Muscle of back (tissue), 13 donors: ENCODE measurements at places on chromosomes 6 and 20. TPM values are rescaled to one million over a fixed set of nuclear protein-coding genes. Genes with fewer than 3 reads are reported as not detected.

DNA sequence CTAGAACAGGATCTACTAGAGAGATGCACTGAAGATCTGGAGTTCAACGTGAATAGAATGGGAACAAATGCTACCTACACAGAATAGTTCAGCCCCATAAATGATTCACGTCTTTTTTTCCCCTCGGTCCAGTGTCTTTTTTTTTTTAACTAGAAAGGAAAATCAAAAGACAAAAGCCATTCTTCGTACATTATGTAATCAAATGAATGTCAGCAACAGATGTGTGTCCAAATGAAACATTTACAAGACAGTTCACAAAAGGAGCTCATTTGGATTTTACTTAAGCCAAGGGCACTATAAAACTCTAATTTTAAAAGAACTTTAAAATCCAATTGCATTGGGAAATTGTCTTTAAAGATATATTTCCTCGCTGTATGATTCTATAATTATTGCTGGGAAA, 42.4 kb downstream of the FAM184A start:
- no peak for DNase-seq

DNA sequence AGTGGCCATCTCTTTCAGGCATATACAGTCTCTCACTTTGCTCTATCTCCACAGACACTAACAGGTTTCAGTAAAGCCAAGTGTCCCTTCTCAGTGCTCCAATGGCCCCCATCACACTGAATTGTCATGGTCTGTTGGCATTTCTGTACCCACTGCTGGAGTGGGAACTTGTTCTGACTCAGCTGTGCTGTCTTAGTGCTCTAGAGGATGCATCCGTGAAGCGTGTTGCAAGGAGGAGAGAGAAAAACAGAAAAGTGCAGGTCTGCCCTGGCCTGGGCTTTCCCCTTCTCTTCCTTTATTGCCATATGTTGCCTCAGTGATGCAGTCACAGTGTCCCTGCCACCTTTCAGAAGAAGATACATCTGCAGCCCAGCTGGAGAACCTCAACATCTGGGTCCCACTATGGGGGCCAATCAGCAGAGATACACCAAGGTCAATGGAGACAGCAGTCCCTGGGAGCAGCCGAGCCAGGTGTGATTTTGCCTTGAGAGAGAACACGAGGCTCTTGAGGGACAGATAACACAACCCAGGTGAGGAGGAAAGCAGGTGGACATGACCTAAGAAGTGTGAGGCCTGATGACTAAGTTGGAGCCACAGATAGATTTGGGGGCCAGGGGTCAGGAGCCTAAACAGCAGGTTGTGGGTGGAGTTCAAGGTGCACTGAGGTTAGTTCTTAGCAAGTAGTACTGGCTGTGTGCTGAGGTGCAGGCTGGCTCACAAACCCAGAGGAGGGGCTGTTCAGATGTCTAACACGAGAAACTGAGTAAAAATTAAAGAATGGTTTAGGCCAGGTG, 5.6 kb upstream of the PLCG1 start:
- DNase-seq: no peak

The C6orf58 gene
- not detected for polyA plus RNA-seq

DNA sequence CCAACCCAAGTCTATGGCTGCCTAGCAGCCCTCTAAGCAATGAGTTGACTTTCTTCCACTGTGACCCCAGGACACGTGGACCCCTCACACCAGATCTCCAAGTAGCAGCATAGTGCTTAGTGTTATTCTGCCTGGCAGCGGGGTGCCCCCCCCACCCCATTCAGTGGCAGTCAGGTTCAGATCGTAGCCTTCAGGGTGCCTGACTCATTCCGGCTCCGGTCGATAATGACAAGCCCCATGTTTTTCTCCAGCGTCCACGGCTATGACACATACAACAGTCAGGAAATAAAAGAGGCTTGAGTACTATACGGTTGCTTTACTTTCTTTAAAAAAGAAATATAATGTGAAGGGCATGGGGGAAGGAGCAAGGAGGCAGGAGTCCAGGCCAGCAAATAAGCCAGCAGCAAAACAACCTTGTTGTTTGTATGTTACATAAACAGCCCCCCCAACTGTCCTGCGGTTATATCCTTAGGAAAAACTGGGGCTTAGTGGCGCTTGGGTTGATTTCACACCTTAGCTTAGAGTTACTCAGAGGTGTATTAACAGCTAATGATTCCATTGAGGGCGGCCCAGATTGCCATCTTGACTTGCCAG, 23.1 kb downstream of the GNAS start:
- no peak for DNase-seq

- DNase-seq: no peak
Observed at GRCh38 chr6:122059918-122060317, 339.5 kb upstream of the HSF2 start.

The CGAS gene
- polyA plus RNA-seq: 5.8 TPM

DNA sequence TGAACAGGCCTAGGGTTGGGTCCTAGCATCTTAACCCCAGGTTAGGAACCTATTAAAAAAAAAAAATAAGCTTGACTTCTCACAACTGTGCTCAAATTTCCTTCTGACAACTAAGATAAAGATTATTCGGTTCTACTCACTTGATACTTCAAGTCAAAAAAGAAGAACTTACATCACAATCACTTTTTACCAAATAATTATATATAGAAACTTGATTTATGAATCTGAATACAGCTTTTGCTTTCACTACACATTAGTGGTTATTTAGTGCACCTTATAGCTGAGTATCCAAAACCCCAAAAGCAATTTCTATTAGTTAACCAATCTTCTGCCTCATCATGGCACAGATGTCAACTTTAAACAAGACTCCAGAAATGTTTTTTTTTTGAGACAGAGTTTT, 119.0 kb upstream of the DST start:
- no peak for DNase-seq

The MEI4 gene
- 0.12 TPM for polyA plus RNA-seq

DNA sequence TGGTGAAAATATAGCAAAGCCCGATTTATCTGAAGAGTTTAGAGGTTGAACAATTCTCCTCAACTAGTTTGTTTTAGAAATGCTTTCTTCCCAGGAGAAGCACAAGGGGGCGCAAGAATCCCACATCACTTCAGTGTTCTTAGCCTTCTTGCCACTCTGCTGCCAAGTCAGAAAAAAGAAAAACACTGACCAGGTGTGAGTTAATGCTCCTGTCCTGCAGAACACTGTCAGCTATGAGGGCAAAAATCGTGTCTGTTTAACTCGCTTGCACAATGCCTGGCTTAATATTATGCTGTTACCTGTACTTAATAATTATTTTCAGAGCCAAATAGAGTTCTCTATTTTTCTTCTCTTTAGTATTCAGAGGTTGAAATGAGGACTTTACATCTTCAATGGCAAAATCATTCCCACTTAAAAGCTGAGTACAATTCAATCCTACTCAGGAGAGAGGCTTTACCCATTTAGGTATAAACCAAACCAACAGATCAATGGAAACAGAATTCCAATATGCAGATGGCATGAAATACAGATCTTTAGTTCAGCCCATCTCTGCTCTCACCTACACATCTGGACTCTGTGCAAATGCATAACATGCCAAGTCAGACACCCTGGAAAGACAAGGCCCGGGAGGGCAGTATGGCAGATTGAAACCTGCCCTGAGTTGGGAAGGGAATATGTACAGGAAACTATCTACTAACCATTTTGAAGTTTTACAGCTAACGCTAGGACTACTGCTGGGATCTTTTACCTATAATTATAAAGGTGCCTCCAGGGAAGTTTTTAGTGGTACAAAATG, 71.4 kb upstream of the TULP1 start:
- DNase-seq: peak; percentile 88
